GM19239 (cell line): ENCODE measurements at places on chromosomes 1 and 21.

DNA sequence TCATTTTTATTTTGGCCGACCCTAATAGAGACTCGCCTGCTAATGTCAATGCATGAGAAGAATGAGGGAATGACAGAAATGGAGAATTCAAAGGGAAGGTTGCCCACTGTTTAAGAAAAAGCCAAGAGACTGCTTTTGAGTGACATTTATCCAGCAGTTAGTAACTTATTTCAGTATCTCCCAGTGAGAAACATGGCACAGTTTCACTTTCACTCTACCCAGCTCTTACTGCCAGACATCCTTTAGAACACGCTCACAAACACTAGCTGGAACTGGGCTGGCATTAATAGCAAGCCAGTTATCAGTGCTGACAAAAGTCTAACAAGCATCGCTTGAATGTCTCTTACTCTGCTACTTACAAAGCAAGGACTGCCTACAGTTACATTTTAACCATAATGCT lies 8.5 kb downstream of the GGPS1 start:
- DNase-seq: no peak

- no peak for DNase-seq
These were observed 19.4 kb upstream of the WASF2 start for GRCh38 chr1:27509127-27510080.

DNA sequence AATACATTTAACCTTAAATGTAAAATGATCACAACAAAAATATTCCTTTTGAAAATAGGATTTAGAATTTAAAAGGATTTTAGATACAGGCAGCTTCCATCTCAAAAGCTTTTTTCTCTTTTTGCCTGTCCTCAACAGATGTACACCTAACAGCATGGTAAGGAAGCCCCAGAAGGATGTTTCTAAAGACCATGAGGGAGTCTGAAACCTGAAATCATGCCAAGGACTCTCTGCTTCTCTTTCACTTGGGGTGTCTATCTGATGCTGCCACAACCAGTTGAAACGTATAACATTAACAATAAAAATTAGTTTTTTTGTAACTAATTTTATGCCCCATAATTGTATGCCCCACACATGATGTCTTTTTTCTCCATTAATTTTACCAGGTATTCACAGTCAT lies 5.4 kb upstream of the ZNF281 start:
- DNase-seq: no peak

DNA sequence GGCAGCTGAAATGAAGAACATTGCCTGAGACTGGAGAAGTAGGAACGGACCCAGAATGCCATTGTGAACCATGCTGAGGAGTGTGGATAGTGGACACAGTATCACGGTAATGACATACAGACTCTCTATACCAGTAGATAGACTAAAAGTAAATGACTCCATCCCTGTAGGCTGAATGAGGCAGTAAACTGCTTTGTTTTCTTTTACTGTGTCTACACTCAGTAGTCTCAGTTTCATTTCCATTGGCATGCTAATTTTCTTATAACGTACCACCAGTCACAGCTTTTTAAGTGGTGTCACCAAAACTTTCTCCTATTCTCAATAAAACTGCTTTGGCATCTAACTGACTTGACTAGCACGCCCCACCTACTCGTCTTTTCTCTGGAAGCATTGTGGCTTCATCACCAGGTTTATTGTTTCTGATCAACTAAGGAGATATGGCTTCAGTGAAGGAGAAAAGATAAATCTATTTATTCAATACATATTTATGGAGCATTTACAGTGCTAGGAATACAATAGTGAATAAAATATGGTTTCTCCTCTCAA lies 8.4 kb upstream of the ZNF697 start:
- DNase-seq: no peak

- no peak for DNase-seq
These were observed 142.5 kb downstream of the DHRS3 start for GRCh38 chr1:12475530-12475934.

DNA sequence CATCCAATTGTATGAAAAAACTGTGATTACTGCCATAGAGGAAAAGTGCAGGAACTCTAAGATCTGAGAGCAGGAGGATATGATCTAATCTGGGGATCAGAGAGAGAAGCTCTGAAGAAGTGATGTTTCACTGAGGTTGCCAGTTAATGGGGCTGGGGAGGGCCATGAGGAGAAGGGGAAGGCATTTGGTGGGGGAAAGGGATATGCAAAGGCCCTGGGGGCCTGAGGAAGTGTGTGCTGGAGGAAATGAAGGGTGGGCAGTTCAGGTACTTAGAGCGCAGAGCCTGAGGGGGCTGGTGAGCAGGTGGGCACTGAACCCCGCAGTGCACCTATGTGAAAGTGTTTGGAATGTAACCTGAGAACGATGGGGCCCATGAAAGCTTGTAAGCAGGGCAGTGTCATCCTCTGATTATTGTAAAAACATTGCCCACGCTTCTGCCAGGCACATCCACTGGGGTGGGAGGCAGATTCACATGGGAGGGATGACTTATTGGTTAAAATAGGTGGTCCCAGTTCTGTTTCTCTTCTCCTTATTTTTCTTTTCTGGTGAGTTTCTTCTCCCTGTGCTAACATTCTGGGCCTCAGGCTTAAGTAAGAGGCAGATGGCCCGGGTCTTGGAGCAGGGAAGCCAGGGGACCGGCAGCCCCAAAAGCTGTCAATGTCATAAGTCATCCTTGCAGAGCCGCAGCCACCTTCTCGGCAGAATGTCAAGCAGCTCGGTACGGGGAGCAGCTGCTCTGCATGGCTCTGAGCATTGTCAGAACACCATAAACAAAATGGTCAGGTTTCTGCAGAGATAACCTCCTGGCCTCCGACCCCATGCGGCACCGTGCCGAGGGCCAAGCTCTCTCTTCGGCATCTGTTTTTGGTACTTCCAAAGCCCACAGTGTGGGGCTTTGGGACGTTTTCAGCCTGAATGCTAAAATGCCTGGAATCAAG lies 492.0 kb upstream of the VAMP3 start:
- no peak for DNase-seq

GRCh38 chr1:206030714-206031113 lies 7.0 kb upstream of the CTSE start:
- peak; percentile 44 for DNase-seq

GRCh38 chr1:79604490-79605198 lies 598.1 kb upstream of the ADGRL4 start:
- no peak for DNase-seq

DNA sequence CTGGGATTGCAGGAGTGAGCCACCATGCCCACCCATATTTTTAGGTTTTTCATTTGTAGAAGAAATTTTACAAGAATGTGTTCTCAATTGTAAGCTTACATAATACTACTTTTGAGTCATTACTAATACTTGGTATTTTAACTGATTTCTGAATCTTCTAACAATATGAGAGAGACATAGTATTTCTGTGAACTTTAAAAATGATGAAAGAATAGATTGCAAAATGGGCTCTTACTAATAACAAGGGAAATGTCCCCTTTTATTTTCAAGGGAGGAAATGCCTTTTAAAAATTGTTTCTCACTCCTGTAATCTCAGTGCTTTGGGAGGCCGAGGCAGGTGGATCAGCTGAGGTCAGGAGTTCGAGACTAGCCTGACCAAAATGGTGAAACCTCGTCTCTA lies 5.9 kb downstream of the AGO3 start:
- DNase-seq: no peak

DNA sequence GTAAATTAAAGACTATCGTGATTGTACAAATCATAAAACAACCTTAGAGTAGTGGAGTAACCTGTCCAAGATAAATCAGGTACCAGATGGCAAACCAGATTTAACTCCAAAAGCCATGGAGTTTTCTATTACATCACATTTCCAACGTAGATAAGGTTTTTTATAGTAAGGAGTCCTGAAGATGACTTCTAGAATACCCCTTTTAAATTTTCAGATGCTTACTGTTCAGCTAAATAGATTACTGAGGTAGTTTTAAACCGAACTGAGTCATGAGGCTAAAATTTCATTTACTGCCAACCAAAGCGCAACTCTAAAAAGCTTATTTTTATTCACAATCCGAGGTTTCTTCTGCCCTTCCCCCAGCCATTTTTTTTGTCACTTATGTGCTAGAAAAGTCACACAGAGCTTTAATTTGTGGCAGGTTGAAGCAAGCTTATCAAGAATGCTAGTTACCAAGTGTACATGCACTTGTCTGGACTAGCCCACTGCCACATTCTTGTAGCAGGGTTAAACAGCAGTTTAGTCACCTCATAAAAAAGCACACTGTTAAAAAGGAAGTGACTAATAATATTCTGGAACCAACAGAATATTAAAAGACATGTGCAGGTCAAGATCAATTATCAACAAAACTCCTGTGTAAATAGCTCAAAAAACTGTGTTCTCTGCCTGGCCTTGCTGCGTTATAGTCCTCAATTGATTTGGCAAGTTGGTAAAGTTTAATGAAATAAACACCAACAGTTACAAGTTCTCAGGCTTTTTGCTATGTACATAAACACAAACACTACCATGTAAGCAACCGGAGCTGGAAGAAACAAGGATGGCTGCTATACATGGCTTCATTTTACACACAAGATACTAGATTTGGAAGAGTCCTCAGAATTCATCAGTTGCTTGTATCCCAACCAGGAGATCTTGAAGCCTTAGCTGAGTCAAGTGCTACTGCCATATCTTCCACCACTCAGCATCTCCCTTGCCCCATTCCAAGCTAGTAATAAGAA lies 180.3 kb upstream of the DMRTA2 start:
- DNase-seq: no peak

GRCh38 chr1:5664081-5664768 lies 328.0 kb downstream of the NPHP4 start:
- DNase-seq: no peak

- no peak for DNase-seq
These were observed at the start of gene LMOD1 for GRCh38 chr1:201946224-201946908. LMOD1 (minus strand) TSS chr1:201946548; CDS start chr1:201946340, 208 bp downstream.

GRCh38 chr21:32641710-32642698 lies 29.8 kb upstream of the CFAP298 start:
- DNase-seq: no peak

GRCh38 chr1:87495147-87495546 lies 166.5 kb downstream of the LMO4 start:
- no peak for DNase-seq

DNA sequence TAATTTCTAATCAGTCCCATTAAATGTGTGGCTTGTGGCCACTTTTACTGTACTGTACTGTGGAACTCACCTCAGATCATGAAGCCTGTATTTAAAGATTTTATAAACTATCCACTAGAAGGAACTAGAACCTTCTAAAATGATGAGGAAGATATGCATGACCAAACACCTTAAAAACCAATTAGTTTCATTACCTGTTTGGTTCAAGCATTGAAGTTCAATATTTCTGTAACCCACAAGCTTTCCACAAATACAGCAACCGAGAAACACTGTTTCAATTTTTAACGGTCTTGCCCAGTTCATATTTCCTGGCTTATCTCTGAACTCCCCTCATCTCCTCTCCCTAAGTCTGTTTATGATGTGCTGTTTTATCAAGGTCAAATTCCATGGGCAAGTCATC lies 264.3 kb upstream of the PLD5 start:
- DNase-seq: no peak

GRCh38 chr21:43302769-43303168 lies 124.2 kb downstream of the SIK1 start:
- DNase-seq: no peak

DNA sequence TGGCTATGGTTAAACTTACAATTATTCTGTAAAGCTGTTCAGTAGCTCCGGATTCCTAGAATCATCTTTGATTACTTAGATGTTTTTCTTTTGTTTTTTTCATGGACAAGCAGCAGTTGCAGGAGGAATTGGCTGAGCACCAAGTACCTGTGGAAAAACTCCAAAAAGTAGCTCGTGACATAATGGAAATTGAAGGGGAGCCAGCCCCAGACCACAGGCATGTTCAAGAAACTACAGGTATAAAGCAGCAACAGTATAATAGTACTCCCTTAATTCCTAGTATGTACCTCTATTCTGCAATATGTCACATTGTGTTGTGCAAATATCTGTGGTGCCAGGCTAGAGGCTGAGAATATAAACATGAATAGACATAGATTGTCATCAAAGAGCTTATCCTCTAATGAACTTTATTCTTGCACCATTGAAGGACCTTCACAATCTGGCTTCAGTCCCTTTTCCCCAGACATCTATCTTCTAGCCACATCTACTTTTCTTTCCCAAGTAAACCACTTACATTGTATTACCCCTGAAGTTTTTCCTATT lies 132.3 kb upstream of the BMP8A start:
- no peak for DNase-seq

- DNase-seq: no peak
These were observed 2.6 kb upstream of the C1orf174 start for GRCh38 chr1:3902571-3903091.

GRCh38 chr1:151043163-151043562 lies 4.4 kb upstream of the C1orf56 start:
- DNase-seq: no peak

DNA sequence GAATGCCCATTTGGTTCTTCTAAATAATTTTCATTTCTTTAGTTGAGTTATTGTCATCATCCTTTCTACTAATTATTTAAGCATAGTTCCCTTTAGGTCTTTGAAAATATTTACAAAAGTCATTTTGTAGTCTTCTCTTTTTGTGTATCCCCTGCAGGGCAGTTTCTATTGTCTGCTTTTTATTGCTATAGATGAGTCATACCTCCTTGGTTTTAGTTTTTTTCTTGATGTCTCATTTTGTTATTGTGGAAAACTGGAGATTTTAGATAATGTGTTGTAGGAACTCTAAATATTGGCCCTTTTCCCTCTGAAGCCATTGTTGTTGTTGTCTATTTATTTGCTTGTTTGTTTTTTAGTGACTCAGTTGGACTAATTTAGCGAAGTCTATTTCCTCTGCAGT lies 387.9 kb downstream of the NUF2 start:
- no peak for DNase-seq

- DNase-seq: no peak
These were observed 805 bp downstream of the ZNHIT6 start for GRCh38 chr1:85707267-85707989.

DNA sequence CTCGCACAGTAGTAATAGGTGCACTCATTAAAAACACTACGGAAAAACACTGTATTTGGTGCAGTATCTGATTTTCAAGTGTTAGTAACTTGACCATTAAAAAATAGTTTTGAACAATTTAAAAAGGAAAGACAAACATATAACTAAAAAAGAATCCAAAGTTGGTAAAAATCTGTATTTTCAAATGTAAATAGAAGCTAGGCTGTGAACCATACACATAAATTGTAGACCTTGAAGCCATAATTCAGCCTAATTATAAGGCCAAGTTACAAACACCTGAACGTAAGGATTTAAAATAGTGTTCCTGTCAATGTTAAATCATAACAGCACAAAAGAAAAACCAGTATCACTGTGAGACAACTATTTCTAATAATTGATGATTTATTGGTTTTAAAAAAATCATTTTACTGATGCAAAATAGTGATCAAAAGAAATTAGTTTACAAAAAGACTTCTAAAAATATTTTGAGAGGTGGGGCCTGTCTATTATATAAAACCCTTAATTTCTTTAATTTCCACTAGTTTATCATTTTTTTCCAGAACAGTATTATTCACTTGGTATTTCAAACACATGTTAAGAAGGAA lies 4.5 kb downstream of the IRF2BP2 start:
- DNase-seq: no peak

DNA sequence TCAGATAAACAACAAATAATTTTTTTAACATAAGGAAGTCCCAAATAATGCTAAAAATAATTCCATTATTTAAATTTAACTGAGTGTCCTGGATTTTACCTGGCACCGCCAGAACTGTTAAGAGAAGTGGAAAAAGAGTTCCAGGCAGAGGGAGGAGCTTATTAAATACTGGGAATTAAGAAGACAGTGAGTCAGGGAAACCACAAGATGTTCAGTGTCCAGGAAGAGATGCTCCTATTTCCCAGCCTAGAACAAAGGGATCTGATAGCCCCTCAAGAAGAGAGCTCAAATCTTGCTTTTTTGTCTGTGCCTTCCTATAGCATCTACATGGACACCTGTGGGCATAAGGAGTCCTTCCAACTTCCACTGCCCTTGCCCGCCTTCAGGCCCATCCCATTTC lies 85.9 kb downstream of the PGM1 start:
- no peak for DNase-seq
